CD8-positive, alpha-beta T cell (primary cell): ENCODE measurements at places on chromosomes 12 and 14. TPM values are rescaled to one million over a fixed set of nuclear protein-coding genes. Genes with fewer than 3 reads are reported as not detected.

MLF2 gene
- total RNA-seq, result 111 TPM

TCL1B gene
- total RNA-seq, result not detected

CCDC38 gene
- total RNA-seq, result not detected

ADAM21 gene
- not detected for total RNA-seq

VRTN gene
- total RNA-seq, result not detected

KRT2 gene
- total RNA-seq, result 1.4 TPM

PIWIL1 gene
- total RNA-seq, result not detected

STYX gene
- 16.6 TPM for total RNA-seq

AQP5 gene
- total RNA-seq, result not detected

PRB2 gene
- not detected for total RNA-seq

TAS2R10 gene
- not detected for total RNA-seq

DCN gene
- not detected for total RNA-seq

SDR9C7 gene
- not detected for total RNA-seq

RHEBL1 gene
- 5.6 TPM for total RNA-seq

KLRK1 gene
- total RNA-seq, result 242 TPM

TSPAN31 gene
- total RNA-seq, result 8.0 TPM

GRIP1 gene
- 0.73 TPM for total RNA-seq

KRT79 gene
- not detected for total RNA-seq

TAMALIN gene
- 603 TPM for total RNA-seq

LPAR5 gene
- 6.8 TPM for total RNA-seq

CEBPE gene
- not detected for total RNA-seq

SPTB gene
- total RNA-seq, result not detected

FSCB gene
- not detected for total RNA-seq

SPATS2 gene
- total RNA-seq, result 7.2 TPM

RAD51B gene
- 17.3 TPM for total RNA-seq

RNASE1 gene
- total RNA-seq, result not detected

STON2 gene
- not detected for total RNA-seq

TAS2R8 gene
- total RNA-seq, result not detected

KDM5A gene
- 145 TPM for total RNA-seq

RASSF8 gene
- 0.31 TPM for total RNA-seq

SSTR1 gene
- not detected for total RNA-seq

CHGA gene
- total RNA-seq, result not detected

KRT5 gene
- not detected for total RNA-seq

LHX5 gene
- not detected for total RNA-seq

CCDC196 gene
- total RNA-seq, result not detected

AMN gene
- 4.0 TPM for total RNA-seq

C12orf54 gene
- total RNA-seq, result not detected
